Stimulated activated CD4-positive, alpha-beta T cell treated with anti-CD3 and anti-CD28 coated beads, Interleukin-4, amount 100 ng/mL, for 1 hour (primary cell): ENCODE measurements at places on chromosomes 6 and 20.

DNA sequence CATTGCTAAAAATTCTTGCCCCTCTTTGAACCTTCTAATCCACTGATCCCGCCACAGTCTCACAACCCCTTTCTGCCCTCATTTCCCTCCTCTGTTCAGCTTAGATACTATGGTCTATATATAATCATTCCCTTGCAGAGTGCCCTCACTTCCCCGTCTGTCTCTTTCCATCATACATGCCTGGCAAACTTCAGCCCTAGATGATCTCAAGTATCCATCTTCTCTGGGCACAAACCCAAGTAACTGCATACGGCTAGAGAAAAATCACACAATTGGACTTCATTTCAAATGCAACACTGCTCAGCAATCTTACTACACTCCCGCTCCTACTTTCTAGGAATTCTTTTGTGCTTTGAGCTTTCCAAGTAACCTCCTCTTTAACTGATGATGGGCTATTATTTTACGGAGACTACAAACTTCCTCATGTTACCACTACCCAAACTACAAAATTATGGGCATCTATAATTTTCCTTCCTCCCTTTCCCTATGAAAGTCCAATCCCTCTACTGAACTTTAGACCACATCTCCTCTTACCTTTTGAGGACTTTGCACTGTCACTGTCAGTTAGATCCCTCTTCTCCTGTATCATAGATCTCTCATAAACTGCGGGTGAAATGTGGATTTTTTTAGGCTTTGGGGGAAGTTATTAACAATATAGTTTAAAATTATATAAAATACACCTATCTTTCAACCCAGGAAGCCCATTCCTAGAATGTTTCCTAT, 135.6 kb downstream of the BTBD9 start:
- DNase-seq: no peak

GRCh38 chr20:36390719-36391415, 84.7 kb downstream of the DLGAP4 start:
- DNase-seq: no peak

DNA sequence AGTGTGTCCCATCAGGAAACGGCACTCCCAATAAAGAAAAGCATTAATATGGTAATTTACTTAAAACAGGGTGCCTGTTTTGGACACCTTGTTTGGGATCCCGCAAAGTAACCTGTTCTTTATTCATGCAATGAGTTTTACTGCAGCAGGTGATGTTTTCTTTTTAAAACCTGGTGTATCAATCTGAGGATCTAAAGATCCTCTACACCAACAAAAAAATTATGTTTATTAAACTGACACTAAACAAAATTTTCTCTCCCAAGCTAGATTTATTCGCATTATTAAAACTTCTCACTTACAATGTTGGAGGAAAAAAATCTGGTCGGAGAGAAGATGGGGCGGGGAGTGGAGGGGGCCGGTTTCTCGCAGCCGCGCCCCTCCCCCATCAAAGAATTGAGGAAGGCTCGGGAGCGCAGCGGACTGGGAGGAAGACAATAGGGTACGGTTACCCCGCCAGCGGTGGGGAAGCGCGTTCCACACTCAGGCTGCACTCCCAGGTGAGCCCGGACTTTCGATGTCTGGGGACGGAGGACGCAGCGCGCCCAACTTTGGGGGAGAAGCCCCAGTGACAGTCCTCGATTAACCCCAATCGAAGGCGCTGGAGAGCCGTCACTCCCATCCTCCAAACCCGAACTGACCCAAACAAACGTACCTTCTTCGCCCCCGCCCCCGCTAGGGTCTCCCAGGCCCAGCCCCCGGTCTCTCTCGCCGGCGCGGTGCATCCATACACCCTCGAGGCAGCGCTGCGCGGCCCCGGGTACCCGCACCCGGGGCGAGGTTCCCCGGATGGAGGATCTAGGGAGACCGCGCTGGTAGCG, 1.3 kb downstream of the CD24 start:
- DNase-seq: no peak

DNA sequence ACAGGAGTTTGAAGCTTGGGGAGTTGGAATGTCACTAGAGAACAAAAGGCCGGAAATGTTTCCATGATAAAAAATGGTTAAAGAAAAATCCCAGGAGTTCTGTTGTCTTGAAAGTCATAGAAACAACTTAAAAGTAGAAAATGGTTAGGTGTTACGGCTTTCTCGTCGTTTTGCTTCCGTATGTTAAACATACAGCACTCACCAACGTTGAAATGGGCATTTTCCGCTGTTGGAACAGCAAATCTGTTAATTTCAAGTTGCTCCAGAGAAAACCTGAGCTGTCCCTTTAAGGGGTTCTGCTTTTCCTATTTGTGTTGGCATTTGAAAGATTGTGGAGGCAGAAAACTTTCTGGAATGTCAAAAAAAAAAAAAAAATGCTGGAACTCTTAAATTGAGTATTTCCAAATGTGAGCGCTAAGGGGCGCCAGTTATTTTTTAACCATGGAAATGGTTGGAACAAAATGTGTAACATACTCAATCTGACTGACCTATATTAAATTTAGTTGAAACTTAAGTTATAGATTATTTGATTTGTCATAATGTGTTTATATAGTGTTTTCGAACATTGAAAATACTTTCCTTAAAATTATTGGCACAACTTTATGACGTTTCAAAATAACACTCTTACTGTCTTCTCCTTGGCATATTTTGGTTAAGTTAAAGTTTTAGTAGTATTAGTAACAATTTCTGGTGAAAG, 2.2 kb downstream of the QKI start:
- DNase-seq: no peak

DNA sequence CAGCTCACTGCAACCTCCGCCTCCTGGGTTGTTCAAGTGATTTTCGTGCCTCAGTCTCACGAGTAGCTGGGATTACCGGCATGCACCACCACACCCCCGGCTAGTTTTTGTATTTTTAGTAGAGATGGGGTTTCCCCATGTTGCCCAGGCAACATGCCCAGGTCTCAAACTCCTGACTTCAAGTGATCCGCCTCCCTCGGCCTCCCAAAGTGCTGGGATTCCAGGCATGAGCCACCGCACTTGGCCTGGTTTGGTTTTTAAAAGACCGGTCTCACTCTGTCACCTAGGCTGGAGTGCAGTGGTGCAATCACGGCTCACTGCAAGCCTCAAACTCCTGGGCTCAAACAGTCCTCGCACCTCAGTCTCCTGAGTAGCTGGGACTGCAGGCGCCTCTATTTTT, 40.1 kb downstream of the VSTM2L start:
- no peak for DNase-seq

DNA sequence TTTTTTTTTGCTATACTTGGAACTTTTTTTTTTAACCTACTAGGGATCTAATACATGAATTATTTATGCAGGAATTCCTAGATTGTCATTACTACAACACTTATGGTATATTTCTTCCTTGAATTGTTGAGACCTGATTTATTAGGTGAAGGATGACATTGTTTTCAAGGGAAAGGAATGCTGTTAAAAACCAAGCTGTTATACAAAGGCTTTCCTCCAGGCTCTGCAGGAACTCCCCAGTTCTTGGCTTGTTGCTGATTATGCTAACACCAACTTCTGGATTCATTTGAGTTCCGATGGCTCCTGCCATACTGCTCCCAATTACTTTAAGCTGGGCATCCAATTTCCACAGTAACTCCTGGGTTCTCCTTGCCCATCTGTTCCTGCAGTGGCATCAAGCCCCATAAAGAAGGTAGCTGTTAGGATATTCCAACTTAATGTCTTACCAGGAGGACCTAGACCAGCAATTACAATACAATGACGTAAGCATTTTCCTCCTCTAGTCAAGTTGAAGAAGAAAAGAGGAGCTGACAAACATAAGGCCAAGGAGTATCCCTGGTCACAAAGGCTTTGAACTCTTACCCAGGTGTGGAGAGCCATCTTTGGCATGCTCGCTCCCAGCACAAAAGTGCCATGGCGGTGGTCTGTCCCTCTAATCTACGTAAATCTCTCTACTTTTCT, 215.9 kb upstream of the AGPAT4 start:
- DNase-seq: no peak

DNA sequence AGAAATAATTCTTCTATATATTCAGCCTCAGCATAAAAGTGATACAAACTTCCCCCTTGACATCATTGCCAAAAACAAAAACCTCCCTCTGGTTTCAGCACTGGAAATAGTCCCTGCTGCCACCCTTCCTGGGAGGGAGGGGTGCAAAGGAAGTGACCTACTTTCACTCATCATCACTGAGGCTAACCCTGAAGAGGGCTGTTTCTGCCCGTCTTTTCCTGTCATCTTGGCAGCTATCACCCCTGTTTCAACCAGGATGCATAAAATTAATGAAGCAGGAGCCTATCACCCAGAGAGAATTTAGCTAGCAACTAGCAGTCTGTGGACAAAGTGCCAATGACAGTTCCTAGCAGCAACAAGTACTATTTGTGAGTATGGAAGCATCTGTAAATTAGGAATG, 397.8 kb downstream of the LAMA2 start:
- DNase-seq: peak; percentile 8

DNA sequence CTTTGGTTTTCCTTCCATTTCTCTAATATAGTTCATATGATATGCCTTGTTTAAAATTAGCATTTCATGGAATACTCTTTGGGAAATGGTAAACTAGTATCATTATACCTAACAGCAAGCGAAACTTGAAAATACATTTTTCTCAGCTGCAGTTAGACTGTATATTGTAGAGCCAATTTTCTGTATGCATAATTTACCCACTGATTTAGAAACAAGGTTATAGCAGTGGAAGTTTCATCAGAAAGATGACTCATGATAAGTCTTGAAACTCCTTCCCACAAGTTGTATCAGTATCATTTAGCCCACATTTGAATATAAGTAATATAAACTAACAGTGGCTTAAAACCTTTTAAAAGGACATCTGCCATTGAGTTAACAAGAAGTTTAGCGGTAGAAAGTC, 164.8 kb upstream of the BMP5 start:
- DNase-seq: no peak

DNA sequence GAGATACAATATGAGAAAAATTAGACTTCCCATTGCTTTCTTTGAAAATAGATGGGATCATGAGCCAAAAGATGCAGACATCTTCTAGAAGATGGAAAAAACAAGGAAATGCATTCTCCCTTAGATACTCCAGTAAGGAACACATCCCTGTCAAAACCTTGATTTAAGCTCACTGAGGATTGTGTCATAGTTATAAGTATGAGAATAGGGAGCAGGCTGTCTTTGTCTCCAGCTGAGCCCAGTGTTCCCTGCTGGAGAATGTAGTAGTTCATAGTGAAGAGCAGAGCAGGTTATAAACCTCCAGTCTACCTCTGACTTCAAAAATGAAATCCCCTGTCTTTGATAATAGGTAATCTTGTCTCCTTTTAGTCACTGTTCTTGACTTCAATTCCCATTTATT, 589.9 kb downstream of the PHF3 start:
- DNase-seq: no peak

DNA sequence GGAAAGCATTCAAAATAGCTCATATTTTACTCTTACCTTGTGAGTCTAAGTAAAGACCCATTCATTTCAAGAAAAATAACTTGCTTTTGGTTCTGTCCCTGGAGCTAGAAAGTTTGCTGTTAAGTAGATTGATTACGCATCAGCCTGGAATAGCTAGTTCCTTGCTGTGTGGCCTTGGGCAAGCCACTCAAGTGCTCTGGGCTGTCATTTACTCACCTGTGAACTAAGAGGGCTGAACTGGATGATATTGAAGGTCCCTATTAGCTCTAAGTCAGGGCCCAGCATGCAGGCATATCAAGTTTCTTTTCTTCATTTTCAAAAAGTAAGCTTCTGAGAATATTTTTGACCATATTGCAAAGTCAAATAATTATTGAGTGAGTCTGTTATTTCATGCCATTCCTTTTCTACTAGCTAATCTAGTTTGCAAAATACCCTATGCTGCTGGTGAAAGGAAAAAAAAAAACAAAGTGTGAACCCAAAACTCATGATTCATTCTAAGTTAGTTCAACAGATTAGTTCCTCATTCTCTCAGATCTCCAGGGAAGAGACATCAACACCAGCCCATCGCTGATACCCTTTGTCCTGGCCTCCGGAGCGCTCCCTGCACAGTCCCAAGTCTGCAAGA, 106.5 kb upstream of the GMDS start:
- no peak for DNase-seq

- no peak for DNase-seq
Observed at GRCh38 chr6:1858859-1859258, 249.1 kb downstream of the FOXC1 start.

- DNase-seq: no peak
Observed at GRCh38 chr6:41922154-41922553, 855 bp downstream of the BYSL start.

DNA sequence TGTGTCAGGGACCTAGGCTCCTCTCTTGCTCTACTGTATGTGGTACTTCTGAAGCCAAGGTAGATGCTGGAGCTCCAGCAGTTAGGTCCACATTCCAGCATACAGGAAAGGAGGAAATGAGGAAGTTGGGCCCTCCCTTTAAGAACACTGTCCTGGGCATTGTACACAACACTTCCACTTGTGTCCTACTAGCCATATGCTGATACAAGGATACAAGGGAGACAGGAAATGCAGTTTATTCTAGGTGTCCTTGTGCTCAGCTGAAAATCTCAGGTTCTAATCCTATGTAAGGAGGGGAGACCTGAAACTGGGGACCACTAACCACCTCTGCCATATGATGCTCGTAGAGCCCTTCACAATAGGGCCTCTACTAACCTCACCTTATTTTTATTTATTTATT, 4.2 kb downstream of the TRIB3 start:
- DNase-seq: no peak

- DNase-seq: no peak
Observed at GRCh38 chr6:44270526-44271405, 516 bp downstream of the TMEM151B start.

DNA sequence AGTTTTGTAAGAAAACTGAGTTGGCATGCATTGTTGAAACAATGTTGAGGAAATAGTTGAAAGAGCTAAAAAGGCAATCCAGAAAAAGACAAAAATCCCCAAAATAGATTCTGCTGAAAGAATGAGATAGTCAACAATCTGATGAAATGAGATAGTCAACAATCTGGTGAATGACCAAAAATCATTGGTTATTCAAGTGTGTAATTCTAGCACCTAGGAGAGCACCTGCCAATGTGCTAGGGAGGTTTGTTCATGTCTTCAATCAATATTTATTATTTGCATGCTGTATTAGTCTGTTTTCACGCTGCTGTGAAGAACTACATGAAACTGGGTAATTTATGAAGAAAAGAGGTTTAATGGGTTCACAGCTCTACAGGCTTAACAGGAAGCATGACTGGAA, 307.1 kb upstream of the HSF2 start:
- DNase-seq: no peak

- no peak for DNase-seq
Observed at GRCh38 chr6:115898246-115898645, 162.4 kb downstream of the FRK start.

GRCh38 chr20:4335722-4336121, 320.4 kb upstream of the RNF24 start:
- DNase-seq: no peak

GRCh38 chr6:398558-399078, 7.1 kb downstream of the IRF4 start:
- DNase-seq: peak; percentile 40

GRCh38 chr6:14270925-14271788, 153.6 kb downstream of the CD83 start:
- peak; percentile 27 for DNase-seq

DNA sequence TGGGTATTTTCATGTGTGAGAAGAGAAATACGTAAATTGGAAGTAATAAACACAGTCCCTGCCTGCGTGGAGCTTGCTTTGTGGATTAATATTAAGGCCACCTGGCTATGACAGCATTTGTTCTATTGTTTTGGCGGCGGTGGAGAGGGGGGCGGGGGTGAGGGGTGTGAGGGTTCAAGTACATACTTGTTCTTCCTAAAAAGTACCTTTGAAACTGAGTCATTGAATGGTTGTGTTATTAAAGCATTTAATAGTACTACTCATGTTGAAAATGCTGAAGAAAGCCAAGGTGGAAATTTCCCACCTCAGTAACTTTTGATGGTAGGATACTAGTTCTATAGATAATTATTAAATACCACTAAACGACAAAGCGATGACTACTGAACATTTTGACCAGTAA, 95.0 kb downstream of the FOXC1 start:
- no peak for DNase-seq
